ENCODE measurements at places on chromosomes 5 and 9.

- no peak for DNase-seq
Measured at GRCh38 chr5:73393611-73394489, 54.7 kb downstream of the FOXD1 start.

DNA sequence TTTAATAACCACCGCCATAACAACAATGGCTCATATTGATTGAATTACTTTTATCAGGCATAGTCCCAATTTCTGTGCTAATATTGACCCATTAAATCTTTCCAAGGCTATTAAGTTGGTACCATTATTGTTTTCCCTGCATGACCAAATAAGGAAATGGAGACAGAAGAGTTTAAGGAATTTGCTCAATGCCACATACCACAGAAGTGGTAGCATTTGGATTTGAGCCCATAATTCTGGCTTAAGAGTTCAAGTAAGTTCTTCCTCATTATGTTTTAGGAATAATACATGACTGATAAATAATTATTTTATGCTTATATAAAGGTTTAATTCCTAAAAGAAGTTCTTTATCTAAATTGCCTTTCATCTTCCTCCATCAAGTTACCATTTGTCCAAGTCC is 43.4 kb upstream of the HAPLN1 start:
- DNase-seq = no peak

DNA sequence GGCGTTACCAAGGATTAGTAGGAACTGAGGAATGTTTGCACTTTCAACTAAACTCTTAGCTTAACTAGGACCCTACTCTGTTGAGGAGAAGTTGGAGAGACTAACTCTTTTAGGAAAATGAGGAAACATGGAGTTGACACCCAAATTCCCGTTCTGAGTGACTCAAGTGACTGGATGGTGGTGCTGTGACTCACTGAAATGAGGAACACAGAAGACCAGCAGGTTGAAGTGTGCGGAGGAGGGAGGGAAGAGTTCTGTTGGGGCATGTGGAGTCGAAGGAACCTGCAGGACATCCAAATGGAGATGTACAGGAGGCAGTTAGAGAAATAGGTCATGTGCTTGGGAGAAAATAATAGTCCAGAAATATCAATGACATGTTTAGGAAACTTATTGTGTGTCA is 8.2 kb downstream of the HEXB start:
- DNase-seq = no peak

GRCh38 chr9:70924895-70925547 is 196.4 kb downstream of the TRPM3 start:
- peak; percentile 55 for DNase-seq

- DNase-seq = no peak
Measured at GRCh38 chr9:21583628-21584377, 101.7 kb upstream of the IFNE start.

DNA sequence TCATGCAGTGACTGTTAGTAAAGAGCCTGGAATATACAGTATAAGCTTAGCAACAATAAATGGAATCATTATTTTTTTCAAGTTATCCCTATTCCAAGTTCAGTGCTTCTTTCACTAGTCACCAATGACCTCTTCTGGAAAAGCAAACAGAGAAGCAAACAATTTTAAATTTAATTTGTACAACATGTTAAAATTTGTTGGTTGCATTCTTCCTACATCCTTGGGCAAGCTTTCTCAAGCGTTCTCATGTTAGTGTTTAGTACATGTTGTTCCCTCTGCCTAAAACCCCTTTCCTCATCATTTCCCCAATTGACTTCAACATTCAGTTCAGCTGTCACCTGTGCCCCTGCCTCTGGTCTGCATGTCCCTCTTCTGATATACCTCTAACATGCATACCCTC is 123.4 kb downstream of the SEC61B start:
- no peak for DNase-seq

GRCh38 chr9:6382681-6383080 is 30.3 kb upstream of the UHRF2 start:
- DNase-seq = no peak

DNA sequence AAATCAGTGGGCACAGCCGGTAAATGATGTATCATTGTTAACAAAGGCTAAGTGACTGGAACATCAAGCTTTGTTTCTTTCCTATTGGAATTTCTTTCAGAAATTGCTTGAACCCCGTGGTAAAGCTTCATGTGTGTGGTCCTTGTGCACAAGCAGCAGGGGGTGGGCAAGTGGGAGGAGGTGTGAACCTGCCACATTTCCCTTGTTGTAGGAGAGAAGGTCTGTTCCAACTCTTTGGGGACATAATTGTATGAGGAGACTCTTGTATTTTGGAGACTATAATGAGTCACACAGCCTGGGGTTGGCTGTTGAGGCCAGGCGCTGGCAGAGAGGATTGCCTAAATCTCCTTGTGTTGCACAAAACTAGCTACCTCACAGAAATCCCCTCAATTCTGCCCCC is 620.5 kb downstream of the IRX1 start:
- no peak for DNase-seq

- no peak for DNase-seq
Measured at GRCh38 chr5:42944989-42945388, 95.1 kb downstream of the ANXA2R start.

GRCh38 chr5:134595458-134595838 is 37.2 kb downstream of the SAR1B start:
- DNase-seq = no peak

GRCh38 chr9:4277531-4277991 is 22.3 kb downstream of the GLIS3 start:
- DNase-seq = no peak

DNA sequence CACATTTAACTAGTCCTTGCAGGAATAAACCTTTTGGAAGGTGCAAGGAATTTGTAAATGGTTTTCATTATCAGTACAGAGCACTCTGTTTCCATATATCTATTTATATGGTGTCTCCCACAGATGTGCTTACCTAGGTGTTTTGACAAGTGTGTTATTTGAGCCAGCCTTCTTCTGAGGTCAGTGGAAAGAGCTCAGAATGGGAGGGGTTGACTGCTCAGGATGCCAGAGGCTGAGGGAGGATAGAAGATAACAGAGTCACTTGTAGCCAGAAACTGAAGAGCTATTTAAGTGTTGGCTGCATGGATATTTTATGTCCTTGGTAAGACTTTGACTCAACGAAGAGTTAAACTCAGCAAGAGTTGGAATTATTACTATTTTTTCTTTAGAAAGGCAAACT is 5.0 kb downstream of the CMYA5 start:
- DNase-seq = no peak

- DNase-seq = no peak
Measured at GRCh38 chr5:61612431-61612830, 280.4 kb downstream of the ZSWIM6 start.

- DNase-seq = no peak
Measured at GRCh38 chr5:80191991-80192398, 63.9 kb downstream of the SERINC5 start.

DNA sequence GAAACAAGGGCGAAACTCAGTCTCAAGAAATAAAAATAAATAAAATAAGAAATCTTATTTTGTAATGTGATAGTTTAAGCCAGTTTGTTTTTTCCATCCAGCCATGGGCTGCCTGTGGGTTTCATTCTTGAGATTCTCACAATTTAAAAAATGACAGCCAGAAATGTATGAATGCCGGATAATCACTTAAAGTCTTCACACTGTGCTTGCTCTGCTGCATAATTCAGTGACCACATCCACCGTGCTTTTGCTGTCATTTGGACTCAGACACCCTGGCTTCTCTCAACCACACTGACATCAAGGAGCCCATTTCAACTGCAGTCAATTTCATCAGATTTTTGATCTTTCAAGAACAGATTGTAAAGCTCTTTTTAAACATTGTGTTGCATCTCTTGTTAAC is 61.0 kb upstream of the DAPK1 start:
- DNase-seq = no peak

GRCh38 chr9:81586786-81587185 is 102.6 kb downstream of the TLE1 start:
- no peak for DNase-seq

DNA sequence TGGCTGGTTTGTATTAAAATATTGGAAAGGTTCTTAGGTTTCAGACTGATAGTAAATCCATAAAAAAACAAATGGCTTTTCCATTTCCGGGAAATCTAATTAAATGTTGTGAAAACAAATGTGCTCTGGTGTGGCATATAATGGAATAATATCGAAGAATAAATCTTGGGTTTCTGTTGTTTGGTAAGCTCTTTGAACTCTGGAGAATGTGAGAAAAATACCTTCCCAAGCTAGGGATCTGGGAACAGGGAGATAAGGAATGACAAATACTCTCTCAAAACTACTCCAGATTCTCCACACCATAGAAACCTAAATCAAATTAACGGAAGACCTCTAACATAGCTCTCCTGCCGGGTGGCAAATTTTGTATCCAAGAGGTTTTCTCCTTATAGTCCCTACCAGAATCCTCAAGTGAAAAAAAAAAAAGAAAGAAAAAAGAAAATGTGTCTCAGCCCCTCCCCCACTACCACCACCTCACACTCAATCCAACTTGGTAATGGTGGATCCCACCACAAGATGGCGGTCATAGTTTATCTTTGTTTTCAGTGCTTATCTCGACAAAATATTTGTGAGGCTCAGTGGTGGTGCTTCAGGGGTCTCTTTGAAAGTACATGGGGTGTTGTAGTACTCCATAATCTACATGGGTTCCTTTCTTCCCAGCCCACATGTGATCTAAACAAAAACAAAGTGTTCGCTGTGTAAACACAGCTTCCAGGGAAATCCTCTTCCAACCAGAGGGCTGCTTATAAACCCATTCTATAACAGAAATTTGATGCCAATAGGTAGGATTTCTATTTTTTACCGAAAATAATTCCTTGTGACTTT is 54.5 kb upstream of the FST start:
- DNase-seq = no peak

DNA sequence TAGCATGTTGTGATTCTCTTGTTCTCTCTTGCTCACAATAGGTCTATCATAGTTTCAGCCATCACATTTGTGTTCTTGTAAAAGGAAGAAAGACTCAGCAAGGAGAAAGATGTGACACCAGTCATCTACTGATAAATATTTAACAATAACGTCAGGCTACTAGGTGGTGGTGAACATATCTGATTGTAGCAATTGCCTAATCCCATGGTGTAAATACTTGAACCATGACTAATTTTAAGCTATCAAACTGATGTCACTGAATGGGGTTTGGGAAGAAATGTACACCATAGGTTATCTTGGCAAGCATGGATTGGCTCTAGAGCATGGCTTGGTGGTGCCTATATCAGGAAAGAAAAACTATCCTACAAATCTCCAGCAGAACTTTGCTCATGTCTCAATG is 16.6 kb downstream of the DMRTA1 start:
- no peak for DNase-seq

GRCh38 chr5:6504677-6505415 is 56.2 kb downstream of the UBE2QL1 start:
- DNase-seq = no peak

- DNase-seq = no peak
Measured at GRCh38 chr9:134814598-134815215, 65.9 kb upstream of the FCN2 start.

DNA sequence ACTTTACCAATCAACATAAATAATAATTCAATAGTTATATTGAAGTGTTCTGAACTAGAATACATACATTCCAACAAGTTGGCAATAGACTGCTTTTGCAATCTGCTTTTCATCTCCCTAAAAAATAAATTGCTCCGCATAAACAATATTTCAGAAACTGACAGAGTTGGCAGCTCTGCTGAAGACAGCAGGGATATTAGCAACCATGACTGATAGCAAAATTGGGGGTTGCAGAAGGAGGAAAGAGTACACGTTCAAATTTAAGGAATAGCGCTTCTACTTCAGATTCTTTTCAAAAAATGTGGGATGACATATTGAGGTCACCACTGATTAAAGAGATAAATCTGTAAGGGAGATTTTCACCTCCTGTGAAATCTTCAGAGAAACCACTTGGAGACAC is 521.2 kb downstream of the DTWD2 start:
- no peak for DNase-seq

GRCh38 chr9:28887188-28887884 is 1314.1 kb upstream of the C9orf72 start:
- no peak for DNase-seq

DNA sequence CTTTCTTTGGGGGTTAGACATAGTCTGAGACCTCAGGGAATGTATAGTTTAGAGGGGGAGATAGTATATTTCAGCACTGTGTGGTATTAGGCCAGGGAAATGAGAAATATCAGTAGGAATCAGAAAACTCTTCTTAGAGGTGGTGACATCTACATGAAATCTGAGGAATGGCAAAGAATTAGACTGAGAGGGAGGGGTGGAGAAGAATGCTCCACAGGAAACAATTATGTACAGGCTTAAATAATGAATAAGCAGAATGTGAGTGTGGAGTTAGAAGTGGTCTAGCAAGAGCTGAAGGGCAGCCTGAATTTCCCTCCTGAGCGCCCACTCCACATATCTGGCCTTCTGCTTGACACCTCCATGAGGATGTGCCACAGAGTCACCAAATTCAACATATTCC is 3.6 kb upstream of the MACIR start:
- DNase-seq = no peak

GRCh38 chr9:96241391-96241809 is 60.6 kb downstream of the HSD17B3 start:
- DNase-seq = no peak

DNA sequence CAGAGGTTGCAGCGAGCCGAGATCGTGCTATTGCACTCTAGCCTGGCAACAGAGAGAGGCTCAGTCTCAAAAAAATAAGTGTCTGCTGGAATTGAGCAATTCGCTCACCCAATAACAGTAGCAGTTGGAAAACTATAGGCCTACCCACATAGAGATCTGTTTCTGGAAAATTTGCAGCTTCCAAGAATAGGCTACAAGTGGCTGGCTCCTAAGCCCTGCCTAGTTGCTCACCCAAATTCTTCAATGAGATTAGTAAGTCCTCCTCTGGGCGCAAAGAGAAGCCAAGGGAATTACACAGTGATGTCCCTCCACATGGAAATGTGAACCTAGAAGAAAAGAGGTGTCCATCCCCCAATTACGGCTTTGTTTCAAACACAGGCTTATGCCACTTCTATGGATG is 42.6 kb upstream of the RNF38 start:
- no peak for DNase-seq

DNA sequence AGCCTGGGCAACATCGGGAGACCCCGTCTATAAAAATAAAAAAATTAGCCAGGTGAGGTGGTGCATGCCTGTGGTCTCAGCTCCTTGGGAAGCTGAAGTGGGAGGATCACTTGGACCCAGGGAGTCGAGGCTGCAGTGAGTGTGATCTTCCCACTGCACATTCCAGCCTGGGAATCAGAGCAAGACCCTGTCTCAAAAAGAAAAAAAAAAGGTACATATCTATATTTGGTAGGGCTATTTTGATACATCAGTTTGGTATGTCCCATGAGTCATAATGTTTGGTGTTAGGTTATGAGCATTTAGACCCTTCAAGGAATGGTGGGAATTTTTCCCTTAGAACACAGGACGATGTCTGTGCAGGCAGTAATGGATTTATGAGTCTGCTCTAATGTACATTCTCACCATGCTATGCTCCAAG is 55.3 kb upstream of the POU4F3 start:
- DNase-seq = no peak

- DNase-seq = no peak
Measured at GRCh38 chr5:91177639-91178038, 205.5 kb downstream of the ARRDC3 start.
